ENCODE measurements at places on chromosomes 2 and 18.

GRCh38 chr2:9174771-9175437 lies 31.7 kb upstream of the ASAP2 start:
- DNase-seq = no peak

GRCh38 chr2:189308056-189308790 lies 128.7 kb upstream of the COL5A2 start:
- no peak for DNase-seq

DNA sequence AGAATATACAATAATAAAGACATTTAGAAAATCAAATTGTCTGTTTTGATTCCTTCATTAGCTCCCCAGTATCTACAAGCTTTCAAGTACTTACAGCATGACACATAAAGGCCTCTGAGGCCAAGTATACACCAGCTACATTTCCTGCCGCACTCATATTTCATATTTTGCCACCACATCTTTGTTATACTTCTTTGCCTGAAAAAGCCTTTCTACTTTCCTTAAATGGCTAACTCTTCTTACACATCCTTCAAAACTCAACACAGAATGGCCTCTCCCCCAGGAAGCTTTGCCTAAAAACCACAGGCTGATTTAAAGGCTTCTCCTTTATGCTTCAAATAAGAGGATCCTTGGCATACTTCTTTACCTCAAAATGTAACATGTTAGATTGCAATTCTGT lies 4.5 kb downstream of the STK17B start:
- DNase-seq = peak; percentile 41

- DNase-seq = no peak
Observed at GRCh38 chr2:227597036-227597435, 1.7 kb upstream of the SCYGR2 start.

GRCh38 chr2:66437109-66437690 lies 2.3 kb downstream of the MEIS1 start:
- DNase-seq = no peak

DNA sequence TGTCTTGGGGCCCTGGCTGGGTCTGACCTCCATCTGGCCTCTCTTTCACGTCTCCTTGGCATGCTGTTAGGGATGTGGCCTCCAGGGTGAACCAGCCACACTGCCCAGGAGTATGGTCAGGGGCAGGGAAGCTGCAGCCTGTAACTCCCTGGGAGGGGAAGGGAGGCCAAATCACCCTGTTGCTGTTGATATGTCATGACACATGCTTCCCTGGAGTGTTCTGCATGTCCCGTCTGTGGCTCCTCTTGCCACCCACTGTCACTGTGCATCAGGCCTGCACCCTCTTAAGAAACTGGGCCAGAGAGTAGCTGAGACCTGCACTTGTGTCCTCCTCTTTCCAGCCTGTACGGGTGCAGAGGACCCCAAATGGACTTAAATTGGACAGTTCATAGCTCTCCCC lies 221.3 kb downstream of the FHOD3 start:
- no peak for DNase-seq

DNA sequence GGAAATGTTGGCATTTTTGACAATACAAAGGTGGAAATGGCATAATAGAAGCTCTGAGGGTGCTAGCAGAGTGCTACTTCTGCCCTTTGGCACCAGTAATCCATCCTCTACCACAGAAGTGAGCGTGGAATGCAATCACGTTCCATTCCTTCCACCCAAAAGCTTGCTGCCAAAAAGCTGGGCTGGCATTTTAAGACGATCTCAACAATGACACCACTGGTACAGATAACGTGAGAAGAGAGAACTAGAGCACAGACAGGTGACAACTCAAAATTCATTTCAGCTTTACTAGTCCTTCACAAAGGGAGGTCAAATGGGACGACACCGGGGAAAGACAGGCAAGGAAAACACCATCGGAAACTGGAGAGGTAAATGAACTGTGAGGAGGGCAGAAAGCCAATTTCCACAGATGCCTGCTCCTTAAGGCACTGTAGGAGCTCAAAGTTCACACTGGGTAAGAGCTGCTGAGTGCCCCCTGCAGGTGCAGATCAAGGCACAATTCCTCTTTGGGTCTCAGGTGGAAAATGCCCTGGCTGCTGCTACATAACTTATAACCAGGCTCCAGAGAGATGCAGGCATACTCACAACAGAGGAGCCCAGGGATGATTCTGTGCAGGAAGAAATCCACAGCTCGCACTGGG lies 50.7 kb upstream of the RNU4ATAC start:
- no peak for DNase-seq

GRCh38 chr2:55771612-55772011 lies 78.0 kb upstream of the PNPT1 start:
- no peak for DNase-seq

DNA sequence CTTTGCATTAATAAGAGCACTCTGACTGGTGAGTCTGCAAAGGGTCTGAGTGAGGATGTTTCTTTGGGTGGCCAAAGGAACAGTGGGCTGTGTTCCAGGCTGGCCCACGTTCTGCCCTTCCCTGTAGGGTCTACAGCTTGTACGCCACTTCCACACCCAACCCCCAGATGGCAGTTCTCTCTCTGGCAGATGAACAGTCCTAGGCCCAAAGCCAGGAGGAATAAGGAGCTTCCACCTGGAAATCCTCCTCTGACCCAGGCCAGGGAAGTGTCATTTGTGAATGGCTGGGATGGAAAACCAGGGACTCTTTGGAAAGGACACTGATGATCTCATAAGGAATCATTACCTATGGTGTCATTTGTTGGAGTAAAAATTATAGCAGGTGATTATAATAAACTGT lies 6.6 kb downstream of the OTOF start:
- no peak for DNase-seq

DNA sequence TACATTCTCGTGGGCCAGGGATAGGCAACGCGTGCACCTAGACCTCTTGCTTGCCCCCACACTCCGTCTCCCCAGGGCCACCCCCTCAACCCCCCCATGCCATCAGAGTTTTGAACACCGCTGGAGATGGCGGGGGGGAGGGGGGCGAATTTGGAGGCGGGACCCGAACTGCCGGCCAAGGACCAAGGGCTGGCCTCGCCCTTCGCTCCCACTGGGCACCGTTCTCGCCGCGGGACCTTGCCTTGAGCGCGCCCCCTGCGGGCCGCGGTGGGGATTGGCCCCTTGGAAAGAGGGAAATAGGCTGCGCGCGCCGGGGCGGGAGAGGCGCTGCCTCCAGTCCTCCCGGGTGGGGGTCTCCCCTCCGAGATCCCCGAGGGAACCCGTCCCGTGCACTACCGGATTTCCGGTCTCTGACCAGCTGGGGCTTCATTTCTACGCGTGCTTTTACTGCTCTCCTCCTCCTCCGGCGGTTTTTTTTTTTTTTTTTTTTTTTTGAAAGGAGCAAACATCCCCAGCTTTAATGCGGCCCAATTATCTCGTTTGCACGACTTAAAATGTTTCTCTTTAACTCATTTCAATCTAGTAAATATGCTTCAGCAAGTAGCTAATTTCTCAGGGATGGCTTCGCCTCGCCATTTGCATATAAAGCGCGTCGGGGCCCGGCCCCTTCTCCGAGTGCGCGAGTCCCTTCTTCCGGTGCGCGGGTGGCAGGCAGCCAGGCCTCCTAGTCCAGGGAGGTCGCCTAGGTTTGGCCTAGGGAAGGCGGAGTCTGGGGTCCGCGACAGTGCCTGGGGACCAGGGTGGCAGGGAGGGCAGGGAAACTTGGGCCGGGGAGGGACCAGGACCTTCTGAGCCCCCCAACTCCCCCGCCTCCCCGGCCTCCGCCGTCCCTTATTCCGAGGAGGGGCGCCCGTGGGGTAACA lies 10.0 kb upstream of the GBX2 start:
- no peak for DNase-seq

- DNase-seq = no peak
Observed at GRCh38 chr2:43110442-43110871, 115.9 kb downstream of the ZFP36L2 start.

GRCh38 chr18:40470723-40471122 lies 1484.3 kb upstream of the PIK3C3 start:
- no peak for DNase-seq

DNA sequence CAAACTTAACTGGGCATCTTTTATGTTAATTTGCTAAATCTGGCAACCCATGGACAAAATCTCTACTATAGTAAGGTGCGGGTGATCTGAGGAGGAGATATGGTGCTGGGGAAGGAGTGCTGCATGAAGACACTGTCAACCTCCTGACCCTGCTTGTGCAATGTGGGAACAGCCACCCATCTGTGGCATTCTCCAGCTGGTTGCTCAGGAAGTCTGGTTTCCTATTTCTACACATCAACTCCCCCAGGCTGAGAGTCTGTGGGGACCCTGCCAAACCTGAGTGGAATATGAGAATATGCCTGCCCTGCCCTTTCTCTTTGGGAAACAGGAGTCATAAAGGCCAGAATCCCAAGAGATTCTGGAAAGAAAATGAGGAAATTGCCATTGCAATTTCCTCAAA lies 60.1 kb upstream of the PAX3 start:
- DNase-seq = no peak

DNA sequence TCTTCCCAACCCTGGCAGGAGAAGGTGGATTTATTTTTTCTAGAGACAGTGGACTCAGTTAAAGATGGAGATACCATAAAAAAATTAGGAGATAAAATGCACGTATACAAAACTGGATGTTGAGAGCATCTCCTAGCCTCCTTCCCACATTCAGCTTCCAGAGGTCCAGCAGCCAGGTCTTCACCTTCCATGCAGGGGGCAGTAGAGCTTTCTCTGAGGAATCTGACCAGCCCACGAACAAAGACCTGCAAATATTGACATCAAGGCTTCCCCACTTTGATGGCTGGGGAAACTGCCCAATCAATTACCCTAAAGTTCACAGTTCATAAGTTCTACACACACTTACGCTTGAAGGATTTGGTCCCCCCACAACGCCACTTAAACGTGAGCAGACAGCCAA lies 24.5 kb downstream of the AQP4 start:
- DNase-seq = no peak

DNA sequence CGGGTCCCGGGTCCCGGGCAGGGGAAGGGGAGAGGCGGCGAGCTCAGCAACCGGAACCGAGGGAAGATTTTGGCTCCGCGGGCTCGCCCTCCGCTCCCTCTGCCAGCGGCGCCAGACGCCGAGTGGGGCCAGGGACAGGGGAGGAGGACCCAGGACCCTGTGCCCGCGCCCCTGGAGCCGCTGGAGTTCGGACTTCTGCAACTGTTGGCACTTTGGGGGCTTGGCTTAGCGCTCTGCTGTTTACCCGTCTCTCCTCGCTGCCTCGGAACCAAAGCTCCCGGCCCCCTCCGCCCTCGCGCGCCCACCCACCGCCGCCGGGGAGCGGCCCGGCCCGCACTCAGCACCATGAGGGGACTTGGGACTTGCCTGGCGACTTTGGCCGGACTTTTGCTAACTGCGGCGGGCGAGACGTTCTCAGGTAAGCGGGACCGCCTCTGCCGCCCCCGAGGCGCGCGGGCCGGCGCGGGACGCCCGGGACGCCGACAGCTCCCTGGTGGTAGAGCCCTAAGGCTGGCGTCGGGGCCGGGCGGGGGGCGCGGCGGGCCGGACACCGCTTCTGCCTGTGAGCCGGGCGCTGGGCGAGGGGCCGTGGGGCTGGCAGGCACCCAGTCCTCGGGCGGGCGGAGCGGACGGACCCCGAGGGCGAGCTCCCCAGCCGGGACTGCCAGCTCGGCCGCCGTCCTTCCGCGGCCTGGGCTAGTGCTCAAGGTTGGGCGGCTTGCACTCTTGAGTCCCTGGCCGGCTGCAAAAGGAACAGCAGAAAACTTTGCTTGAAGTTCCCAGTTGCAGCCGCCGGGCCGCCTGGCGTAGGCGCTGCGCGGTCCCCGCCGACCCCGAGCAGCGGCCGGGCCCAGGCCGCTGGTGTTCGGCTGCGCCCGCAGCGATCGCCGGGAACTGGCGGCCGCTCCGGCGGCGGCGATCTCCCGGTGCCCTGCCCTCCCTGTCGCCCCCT lies 634 bp downstream of the PTPRM start:
- no peak for DNase-seq

DNA sequence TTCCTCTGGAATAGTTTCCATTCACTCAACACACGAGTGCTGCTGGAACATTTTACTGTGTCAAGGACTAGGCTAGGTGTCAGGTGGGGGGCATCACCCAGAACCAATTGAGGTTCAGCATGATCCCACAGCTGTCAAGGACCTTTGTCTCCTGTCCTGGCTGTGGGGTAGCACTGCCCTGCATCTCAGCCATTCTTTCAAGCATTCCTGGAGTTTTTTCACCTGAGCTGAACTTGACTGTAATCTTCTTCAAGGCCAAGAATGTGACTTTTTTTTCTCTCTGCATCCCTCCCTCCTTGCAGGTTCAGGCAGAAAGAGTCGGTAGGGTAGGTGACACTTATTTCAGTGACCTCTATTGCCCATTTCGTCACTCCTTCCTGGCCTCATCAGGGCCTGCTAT lies 3.5 kb downstream of the MAPK4 start:
- DNase-seq = no peak

DNA sequence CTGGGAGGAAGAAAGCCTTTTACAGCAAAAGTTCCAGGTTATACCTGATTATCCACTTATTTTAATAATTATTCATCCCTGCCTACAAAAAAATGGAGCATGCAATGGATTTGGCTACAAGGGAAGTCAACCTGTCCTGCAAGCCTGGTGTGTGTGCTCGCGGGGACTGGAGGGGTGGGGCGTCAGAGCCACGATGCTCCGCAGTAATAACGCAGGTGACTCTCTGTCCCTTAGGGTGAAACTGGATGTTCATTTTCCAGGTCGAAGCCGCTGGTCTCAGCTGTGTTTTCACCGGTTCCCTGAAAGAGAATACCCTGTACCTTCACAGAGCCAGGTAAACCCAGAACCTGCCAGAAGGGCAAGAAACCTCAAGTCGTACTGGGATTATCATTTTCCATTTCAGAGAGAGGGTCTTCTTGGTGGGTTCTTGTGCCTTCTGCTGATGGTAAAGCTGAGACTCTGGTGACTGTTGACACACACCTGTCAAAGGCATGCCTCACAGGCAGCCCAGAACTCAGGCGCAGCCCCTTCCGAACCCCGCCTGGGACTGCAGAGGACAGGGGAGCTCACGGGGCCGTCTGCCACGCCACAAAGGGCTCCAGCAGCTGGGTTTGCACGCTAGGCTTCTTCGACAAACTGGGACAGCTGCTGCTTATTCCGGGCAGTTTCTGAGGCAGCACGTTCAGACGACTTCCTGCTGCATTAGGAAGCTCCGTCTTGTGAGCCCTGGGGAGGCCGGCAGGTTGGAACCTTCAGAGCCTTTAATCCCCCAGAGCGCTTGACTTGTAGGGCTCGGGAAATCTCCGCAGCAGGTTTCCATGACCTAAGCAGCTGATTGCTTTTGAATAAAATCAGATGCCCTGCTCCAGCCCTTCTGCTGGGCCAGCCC lies 58.6 kb downstream of the KCNG2 start:
- DNase-seq = no peak

- no peak for DNase-seq
Observed at GRCh38 chr2:5190023-5190422, 502.2 kb upstream of the SOX11 start.
